Activated effector memory CD4-positive, alpha-beta T cell treated with Interleukin-2 at 50 U/mL for 16 hours (primary cell): ENCODE measurements at places on chromosomes 1 and 21.

GRCh38 chr1:116921937-116922336 is 12.2 kb downstream of the PTGFRN start:
- no peak for DNase-seq

GRCh38 chr1:1324084-1324523 is 356 bp downstream of the INTS11 start:
- no peak for DNase-seq

GRCh38 chr1:209190591-209191261 is 392.8 kb upstream of the CAMK1G start:
- no peak for DNase-seq

DNA sequence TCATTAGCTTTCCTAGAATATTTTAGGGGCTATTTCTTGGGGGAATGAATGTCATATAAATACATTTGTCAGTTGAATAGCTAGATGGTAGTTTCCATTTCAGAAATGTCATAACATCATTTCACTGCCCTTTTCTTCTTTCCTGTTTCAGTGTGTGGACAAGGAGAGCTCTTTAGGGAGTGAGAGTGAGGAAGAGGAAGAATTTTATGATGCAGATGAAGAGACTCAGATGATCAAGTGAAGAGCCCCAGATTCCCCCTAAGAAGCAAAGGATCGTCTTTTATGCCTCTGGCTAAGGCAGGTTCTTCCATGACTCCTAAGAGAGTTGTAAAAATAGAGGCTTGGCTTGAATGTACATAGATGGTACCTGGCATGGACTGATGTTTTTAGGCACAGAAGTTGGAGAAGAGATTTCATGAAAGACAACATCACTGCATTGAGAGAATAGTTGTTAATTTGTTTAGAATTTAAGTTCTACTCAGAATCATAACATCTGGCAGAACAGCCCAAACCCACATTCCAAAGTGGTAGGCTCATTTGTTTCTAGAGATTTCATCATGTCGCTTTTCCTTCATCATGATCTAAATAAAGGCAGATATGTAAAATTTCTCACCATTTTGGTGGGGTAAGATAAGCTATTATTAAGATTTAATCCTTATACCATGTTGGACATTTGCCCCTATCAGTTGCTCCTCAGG is 44.2 kb upstream of the MAB21L3 start:
- no peak for DNase-seq

DNA sequence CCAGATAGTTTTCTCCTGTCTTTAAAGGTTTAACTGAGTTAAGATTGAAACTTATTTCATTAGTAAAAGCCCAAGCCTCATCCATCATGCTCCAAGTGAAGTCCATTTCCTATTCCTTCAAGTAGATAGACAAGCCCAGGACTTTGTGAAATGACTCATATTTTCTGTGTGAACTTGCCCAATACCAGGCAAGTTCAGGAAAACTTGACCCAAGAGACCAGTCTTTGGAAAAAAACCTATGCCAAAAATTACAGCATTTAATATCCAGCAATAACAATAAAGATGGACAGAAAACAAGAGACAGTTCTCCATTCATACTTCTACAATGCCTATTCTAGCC is 405 bp upstream of the RAB29 start:
- no peak for DNase-seq

- no peak for DNase-seq
These were observed 37.2 kb downstream of the COLGALT2 start for GRCh38 chr1:184000321-184000720.

DNA sequence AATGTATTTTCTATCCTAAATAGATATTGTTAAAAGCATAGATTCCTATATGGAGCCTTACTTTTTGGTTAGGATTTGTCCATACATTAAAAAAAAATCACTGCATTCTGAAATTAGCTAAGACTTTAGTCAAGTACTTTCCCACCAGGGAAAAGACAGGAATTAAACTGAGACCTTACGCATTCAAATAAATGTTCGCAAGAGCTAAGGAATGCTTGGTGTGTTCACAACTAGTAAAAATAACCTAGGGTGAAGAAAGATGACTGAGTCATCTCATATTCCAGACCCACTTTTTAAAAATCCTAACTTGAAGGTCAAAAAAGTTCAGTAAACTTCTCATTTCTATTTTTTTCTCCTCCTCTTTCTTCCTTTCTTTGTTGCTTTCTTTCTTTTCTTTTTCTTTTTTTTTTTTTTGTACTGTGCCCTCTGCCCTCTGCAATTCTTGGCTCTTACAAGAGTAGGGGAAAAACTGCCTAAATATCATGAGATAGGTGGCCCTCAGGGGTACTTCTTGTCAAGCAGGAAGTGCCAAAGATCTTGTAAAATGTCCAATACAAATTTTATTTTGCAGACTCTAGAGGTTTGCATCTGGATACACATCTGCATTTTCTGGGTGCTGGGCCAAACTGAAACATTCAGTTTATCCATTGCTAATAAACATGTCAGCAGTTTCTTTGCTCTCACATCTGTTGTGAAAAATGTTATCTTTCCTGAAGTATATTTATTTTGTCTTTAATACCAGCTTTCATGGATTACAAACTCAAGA is 121.4 kb upstream of the GORAB start:
- no peak for DNase-seq

DNA sequence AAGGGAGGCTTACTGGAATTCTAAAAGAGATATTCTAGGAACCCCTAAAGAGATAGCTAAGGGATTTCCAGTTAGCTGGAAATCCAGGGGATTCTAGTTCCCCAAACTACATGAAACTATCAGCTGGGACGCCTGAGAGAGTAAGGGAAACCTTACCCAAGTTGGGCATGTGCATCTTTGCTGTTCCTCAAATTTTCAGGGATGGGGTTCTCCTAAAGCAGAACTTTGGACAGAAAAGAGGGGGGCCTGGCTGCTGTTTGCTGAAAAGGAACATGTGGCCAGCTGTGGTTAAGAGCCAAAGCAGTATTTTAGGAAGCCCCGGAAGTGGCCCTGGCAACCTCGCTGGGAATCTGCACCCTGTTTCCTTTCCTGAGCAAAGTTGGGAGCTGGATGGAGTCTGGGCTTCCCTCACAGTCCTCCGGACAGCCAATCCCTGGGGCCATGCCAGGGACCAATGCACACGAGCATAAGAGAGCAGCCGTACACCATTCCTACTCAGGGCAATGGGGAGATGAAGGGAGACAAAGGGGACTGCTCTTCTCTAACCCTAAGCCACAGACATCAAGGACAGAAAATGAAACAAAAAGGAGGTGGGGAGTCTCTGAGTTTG is 154.3 kb downstream of the PLXNA2 start:
- DNase-seq: no peak

DNA sequence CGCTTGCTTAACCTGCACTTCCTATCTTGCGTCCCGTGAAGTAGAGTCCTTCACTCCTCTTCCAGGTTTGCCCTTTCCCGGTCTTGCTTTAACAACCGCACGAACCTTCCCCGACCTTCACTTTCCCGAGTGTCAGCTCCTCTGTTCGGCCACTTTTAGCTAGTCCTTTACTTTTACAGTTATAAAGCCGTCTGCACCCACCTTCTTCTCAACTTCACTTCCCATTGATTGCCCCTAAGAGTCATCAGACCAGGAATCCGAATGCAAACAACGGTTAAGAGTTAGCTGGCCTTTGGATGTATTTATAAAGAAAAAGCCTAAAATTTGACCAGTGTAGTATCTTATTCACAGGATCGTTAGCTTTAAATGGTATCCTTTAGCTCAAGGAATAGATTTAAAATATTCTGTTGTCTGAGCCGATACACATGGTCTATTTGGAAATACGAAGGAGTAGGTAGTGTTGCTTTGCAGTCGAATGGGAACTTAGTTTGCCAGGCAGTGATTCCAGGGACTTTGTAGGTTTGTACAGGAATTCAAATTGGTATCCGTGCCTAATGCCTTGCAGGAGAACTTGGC is 1.4 kb downstream of the PPP2R5A start:
- DNase-seq: no peak

- DNase-seq: peak; percentile 76
These were observed 17.9 kb downstream of the MTX1 start for GRCh38 chr1:155226188-155226909.

- no peak for DNase-seq
These were observed 59.5 kb upstream of the CD55 start for GRCh38 chr1:207261971-207262370.

GRCh38 chr1:179925922-179926849 is 28.4 kb upstream of the CEP350 start:
- DNase-seq: no peak

GRCh38 chr1:157170677-157171515 is 32.7 kb upstream of the ETV3 start:
- no peak for DNase-seq

- DNase-seq: no peak
These were observed 371 bp downstream of the ZMPSTE24 start for GRCh38 chr1:40258445-40258769.

GRCh38 chr1:39407510-39407895 is 83.9 kb upstream of the BMP8A start:
- no peak for DNase-seq

DNA sequence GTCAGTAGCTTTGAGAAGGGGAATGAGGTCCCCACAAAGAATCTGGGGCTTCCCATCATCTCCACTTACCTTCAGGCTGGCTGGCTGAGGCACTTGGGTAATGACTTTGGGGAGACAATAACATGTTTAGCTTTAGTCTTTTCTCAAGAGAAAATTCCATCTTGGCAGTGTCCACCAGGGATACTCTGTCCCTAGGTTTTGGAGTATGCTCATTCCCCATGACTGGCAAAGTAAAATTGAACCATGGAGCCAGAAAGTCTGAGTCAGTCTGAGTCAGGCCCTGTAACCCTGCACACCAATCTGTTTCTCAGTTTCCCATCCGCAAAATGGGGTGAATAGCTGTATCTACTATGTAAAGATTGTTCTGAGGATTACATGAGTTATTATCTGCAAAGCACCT is 28.2 kb downstream of the RUNX1 start:
- no peak for DNase-seq

DNA sequence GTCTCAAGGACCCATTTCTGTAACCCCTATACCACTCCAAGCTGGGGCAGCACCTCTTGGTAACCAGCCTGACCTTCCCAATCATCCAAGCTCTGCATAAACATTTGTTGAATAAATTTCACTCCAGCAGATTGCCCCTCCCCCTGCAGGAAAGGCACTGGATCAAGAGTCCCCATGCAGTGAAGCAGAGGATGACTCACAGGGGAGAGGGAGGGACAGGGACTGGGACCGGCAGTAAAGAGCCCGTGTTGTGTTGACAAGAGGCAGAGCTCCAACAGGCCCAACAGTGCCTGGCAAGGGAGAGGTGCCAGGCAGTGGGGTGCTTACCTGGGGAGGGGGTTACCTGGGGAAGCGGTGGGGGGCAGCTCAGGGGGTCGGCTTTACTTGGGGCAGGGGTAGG is 32.3 kb downstream of the SLC9A1 start:
- no peak for DNase-seq

DNA sequence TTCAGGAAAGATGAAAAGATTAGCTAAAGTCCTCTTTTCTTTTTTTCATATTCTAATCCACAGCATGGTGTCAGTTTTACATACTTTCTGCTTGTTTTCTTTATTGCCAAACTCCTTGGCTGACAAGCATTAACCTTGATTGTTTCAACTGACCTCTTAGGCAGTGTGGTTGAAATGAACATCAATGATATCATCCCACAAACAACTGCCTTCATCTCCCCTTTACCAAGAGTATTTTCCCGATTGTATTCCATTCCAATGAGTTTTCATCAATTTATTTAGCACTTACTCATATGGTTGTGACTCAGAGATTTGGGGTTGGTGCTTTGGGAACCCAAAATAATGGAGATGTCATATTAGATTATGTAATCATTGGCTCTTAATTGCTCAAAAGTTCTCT is 71.8 kb downstream of the SPAG17 start:
- DNase-seq: no peak

GRCh38 chr1:53524428-53525375 is 65.5 kb downstream of the DMRTB1 start:
- DNase-seq: no peak

DNA sequence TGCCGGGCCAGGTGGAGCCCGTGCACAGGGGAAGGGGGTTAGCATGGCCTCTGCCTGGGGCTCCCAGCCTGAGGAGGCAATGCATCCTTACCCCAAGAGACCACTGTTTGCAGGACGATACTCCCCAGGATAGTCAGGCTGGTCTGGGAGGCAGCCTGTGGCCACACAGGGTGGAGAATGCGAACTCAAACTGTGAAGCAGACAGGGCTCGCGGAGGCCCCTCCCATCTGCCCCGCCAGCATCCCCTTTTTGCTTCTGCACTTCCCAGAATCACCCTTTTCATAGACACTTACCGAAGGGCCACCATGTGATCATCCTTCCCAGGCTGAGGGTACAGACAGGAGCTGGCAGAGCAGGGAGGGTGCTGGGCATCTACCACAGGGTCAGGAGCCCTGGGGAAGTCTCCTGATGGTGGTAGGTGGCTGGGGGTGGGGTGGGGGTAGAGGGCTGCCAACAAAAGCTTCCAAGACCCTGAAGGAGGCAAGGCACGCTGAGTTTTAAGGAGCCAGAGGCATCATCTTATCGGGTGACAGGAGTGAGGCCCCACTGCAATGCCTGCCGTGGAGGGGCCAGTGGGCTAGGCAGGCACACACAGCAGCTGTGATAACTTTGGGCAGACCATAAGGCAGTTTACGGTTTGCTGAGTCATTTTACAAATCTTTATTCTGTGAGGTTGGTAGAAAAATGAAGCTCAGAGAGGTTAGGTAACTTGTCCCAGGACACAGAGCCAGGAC is 31.3 kb upstream of the BTG2 start:
- no peak for DNase-seq

DNA sequence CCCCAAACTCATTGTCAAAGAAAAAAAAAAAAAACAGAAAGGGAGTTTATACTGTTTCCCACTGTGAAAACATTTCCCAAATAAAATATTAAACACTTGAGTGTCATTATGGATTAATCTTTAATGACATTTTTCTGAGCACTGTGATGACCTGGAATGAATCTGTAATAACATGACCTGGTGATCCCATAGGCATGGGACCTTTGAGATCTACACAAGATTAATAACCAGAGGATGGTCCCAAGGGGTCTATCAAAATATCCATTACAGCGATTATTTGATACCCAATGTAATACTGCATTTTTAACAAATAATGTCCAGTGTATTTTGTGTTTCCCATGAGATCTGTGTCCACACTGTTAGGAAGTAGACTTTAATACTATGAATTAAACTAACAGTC is 32.4 kb upstream of the NCAM2 start:
- no peak for DNase-seq

DNA sequence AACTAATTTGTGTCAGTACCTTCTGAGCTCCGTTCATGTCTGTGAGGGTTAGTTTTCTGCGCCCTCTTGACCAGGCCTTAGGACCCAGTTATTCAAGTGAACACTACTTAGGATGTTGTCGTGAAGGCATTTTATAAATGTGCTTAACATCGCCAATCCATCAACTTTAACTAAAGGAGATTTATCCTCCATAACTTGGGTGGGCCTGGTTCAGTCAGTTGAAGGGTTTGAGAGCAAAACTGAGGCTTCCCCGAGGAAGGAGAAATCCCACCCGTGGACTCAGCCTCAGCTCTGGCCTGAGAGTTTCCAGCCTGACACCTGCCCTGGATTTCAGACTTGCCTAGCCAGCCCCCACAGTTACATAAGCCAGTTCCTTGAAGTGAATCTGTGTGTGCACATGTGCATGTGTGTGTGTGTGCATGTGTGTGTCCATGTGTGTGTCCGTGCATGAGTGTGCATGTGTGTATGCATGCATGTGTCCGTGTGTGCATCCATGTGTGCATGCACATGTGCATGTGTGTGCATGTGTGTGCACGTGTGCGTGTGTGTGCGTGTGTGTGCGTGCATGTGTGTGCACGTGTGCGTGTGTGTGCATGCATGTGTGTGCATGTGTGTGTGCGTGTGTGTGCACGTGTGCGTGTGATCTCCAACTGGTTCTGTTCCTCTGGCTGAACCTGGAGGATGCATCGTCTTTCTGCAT is 62.1 kb upstream of the PDE9A start:
- no peak for DNase-seq

GRCh38 chr1:40607921-40608320 is 57.6 kb downstream of the RIMS3 start:
- DNase-seq: no peak
